ENCODE measurements at places on chromosomes 2 and 18.

DNA sequence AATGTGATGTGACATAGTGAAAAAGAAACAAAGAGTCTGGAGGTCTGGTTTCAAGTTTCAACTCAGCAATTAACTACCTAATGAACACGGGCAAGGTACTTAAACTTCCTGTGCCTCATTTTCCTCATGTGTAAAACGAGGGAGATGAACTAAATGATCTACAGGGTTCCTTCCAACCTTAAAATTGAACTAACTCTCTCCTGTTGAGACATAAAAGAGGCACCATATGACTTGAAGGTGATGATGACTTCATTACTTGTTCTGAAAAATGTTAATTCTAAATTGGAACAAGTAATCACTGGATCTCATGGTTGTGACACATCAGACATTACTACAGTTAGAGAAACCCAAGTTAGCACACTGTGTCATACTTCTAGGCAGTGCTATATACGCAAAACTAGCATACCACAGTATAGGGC, 8.9 kb upstream of the REL start:
- DNase-seq = no peak

- no peak for DNase-seq
Measured at GRCh38 chr2:72923833-72924352, 6.6 kb downstream of the EMX1 start.

DNA sequence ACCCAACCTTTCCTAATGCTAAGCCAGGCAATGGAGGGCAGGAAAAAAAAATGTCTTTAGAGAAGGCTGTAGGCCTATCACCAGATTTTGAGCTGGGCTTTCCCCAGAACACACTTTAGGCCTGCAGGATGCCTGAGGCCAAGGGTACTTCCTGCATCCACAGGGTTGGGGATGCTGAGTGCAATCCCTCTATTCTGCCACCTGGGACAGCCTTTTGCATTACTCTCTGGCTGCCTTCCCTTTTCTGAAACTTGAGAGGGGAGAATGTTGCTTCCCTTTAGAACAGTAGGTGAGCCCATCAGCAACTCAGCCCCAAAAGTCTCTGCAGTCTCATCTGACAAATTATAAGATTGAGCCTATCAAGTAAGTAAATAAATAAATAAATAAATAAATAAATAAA, 195.2 kb downstream of the SLC8A1 start:
- DNase-seq = peak; percentile 25

DNA sequence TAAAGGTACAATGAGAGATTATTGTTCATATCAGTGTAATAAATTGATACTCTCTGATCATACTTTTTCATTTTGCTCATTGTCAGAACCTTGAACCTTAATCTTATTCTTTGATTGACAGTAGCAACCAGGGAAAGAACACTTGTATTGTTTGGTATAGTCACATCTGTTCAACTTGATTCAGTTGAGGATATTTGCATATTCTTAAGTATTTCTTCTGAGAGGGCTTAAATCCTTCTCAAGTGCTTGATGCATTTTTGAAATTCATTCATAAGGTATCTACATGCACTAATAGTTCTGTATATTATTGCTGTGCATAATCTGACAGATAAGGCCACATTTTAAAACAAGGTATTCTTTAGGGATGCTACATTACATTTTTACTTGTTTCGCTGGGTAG, 118.9 kb downstream of the EHBP1 start:
- no peak for DNase-seq

DNA sequence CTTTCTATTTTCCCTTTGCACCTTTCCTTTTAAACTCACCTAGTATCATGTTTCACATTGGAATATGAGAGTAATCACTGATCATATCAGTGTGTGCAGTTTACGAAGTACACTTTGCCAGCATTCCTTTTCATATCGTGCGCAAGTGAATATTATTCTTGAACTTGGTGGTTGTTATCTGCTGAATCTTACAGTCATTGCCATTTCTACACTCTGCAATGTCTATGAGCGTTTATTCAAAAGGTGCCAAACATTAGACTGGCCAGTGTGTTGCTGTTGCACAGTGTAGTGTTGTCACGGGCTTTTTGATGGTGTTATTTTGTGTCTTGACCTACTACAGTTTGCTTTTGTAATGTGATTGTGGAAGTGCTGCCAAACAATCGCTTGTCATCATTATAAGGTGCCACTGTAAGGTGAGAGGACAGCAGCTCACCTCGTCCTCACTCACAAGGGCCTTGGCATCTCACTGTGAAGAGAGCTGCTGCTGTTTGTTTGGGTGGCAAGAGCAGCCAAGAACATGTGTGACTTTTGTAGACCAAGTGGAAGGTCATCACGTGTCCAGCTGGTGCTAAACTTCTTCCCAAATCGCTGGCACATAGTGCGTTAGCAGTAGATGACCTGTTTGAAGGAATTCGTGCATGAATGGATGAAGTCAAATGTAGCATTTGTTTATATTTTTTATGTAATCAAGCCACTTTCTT, 113.3 kb downstream of the MYO1B start:
- DNase-seq = no peak

DNA sequence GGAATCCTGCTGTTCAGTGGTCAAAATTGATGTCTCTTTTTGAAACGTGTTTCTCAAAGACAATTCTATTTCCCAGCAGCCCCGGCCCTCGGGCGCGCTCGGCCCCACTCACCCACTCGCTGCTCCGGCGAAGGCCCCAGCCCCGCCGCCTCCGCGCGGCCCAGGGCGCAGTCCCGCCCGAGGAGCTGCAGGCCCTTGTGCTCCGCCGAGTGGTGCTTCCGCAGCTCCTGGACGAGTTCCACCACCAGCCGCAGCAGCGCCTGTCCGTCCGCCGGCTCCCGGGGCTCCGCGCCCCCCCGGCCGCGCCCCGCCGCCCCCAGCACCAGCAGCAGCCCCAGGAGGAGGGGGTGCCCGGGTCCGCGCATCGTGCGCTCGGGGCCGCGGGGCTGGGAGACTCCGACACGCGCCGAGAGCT, 413 bp downstream of the ALKAL2 start:
- DNase-seq = peak; percentile 37
